ENCODE measurements at places on chromosomes 16 and 17.

DNA sequence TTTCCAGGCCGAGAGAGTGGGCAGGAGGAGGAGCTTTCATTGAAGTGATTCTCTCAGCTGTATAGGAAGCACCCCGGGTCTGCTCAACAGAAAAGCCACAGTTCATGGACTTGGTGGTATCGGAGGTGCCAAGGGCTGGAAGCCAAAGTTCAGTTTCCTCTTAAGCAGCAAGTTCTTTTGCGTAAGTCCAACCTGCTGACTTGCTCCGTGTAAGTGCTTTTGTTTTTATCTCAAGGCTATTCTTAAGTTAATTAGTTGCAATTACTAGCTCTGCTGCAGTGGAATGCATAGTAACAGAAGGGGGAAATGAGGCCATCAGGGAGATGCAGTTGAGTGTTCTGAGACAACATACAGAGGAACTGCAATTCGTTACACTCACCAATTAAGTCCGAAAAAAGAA, 44.6 kb downstream of the SMIM36 start:
- DNase-seq, result no peak

- peak; percentile 63 for DNase-seq
Measured at GRCh38 chr17:21039839-21040575, 2.8 kb downstream of the USP22 start.

GRCh38 chr17:43683928-43684653, 22.4 kb upstream of the MEOX1 start:
- DNase-seq, result no peak

GRCh38 chr17:65079489-65079900, 23.0 kb upstream of the GNA13 start:
- no peak for DNase-seq
